ENCODE measurements at places on chromosomes 7 and 10.
A peak's percentile ranks its signal among the peaks of the same experiment; 100 is the strongest.

DNA sequence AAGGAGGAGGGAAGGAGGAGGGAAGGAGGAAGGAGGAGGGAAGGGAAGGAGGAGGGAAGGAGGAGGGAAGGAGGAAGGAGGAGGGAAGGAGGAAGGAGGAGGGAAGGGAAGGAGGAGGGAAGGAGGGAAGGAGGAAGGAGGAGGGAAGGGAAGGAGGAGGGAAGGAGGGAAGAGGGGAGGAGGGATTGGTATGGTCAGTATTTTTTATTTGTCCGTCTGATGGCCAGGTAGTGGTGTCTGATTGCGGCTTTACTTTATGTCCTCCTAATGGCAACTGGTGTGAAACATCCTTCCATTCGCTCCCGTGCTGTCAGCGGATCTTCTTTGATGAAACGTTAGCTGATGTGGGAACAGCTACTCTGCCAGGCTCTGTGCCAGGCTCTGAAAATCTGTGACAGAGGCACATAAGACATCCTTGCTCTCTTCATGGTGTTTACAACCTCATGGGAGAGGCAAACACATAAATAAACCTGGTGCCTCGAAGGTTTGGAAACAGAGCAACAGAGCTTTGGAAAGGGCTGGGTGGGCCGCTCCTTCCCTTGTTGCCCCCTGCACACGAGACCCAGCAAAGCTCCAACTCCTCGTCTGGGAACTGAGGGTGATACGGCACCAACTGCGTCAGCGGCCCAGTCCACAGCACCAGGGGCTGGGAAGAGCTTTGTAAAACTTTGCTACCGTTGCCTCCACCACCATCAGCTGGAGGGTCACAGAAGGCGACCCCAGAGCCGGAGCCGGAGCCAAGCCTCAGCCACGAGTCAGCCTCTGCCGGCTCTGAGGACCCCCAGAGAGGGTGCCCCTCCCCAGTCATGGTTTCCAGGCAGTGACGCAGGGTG is 40.3 kb downstream of the PDGFA start:
- peak; percentile 29 for DNase-seq

DNA sequence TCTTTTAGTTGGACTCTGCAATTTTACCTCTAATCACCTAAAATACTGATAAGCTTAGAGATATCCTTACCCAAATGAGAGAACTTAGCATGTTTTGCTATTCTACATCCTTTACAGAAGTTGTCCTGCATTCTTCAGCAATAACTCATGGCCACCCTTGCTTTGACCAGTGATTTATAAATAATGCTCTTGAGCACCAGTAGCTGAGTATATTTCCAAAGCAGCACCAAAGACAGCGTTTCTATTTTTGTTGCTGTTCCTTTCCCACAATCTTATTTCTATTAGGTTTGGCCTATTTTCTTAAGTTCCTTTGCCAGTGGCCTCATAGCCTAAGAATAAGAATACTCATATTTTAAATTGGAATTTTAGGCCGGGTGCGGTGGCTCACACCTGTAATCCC is 15.0 kb downstream of the ARPC1A start:
- DNase-seq: no peak

DNA sequence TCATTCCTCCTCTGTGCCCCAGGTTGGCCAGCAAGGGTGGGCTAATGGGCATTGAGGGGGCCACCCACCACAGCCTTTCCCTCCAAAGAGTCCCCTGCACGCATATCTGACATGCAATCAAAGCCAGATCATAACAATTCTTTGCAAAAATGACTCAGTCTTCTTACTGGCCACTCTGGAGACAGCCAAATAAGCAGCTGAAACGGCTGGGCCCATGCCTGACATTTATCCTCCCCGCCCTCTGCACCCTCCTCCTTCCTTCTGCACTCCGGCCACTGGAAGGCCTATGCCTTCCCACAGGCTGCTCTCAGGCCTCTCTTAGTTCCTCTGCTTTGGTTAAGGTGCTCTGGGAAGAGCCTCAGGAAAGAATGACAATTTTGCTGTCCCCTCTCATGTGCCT is 29.2 kb upstream of the NPFFR1 start:
- DNase-seq: no peak

GRCh38 chr10:61903221-61903927 is 1.9 kb downstream of the ARID5B start:
- no peak for DNase-seq

GRCh38 chr10:12790270-12790669 is 211.2 kb downstream of the CCDC3 start:
- no peak for DNase-seq

GRCh38 chr7:126780993-126781392 is 471.7 kb downstream of the GRM8 start:
- no peak for DNase-seq

DNA sequence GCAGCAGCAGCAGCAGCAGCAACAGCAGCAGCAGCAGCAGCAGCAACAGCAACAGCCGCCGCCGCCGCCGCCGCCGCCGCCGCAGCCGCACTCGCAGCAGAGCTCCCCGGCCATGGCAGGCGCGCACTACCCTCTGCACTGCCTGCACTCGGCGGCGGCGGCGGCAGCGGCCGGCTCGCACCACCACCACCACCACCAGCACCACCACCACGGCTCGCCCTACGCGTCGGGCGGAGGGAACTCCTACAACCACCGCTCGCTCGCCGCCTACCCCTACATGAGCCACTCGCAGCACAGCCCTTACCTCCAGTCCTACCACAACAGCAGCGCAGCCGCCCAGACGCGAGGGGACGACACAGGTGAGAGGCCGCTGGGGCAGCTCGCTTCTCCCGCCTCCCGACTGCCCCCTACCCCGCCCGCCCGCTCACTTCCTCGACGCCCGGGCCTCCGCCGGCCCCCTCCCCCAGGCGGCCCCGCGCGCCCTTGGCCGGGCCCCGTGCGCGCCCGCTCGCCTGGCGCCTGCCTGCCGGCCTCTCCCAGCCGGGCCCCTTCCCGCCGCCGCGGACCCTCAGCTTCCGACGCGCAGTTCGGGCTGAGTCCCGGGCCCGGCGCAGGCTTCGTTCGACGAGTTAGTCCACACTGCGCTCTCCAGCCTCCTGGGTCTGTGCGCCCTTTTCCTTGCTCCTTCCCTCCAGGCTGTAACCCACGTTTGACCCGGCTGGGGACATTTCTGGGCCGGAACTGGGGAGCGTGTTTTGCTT is 882 bp downstream of the DLX6 start:
- no peak for DNase-seq

- DNase-seq: no peak
Measured at GRCh38 chr7:1368682-1369571, 90.3 kb downstream of the MICALL2 start.

DNA sequence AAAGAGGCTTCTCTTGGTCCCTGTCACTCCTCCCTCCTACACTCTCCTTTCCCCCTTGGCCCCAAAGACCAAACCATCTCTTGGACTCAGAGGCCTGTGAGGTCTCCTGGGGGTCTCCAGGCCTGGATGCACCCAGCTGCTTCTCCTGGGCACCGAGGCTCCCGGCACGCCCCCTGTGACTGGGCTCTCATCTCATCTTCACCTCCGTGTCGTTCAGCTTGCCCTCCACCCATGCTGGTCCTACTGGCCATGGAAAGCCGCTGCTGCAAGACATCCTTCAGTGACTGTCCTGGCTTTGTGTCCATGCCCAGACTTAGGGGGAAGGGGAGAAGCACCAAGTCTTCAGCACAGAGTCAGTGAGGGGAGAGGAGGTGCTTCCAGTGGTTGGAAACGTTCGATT is 141.4 kb upstream of the RET start:
- no peak for DNase-seq

- DNase-seq: no peak
Measured at GRCh38 chr7:107232568-107233090, 63.8 kb downstream of the HBP1 start.

GRCh38 chr7:6315746-6316145 is 43.3 kb upstream of the CYTH3 start:
- DNase-seq: no peak

- no peak for DNase-seq
Measured at GRCh38 chr10:13113544-13113943, 13.6 kb downstream of the OPTN start.

DNA sequence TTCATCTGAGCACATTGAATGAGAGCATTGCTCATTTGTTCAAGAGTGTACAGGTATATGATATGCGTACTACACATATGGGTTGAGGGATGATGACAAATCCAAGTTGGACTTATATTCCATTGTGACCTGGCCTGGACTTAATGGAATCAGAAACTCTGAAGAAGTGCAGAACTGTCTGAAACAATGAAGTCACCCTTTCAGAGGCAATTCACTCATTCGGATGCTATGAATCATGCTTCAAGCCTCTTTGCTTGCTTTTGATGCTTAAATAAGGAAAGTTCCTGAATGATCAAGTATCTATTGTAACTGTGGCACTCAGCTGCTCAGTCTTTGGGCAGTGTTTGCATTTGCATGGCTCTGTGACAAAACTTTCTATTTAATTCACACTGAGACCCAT is 93.4 kb downstream of the ZNF365 start:
- no peak for DNase-seq

- DNase-seq: no peak
Measured at GRCh38 chr10:110529596-110530011, 31.9 kb downstream of the DUSP5 start.

- no peak for DNase-seq
Measured at GRCh38 chr7:44650772-44651171, 44.3 kb downstream of the OGDH start.

DNA sequence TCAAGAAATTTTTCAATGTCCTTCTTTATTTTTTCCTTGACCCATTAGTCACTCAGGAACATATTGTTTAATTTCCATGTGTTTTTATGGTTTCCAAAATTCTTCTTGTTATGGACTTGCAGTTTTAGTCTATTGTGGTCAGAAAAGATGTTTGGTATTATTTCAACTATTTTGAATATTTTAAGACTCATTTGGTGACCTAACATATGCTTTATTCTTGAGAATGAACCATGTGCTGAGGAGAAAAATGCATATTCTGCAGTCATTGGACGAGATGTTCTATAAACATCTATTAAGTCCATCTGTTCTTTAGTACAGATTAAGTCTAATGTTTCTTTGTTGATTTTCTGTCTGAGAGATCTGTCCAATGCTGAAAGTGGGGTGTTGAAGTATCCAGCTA is 42.3 kb upstream of the MDFIC start:
- no peak for DNase-seq

DNA sequence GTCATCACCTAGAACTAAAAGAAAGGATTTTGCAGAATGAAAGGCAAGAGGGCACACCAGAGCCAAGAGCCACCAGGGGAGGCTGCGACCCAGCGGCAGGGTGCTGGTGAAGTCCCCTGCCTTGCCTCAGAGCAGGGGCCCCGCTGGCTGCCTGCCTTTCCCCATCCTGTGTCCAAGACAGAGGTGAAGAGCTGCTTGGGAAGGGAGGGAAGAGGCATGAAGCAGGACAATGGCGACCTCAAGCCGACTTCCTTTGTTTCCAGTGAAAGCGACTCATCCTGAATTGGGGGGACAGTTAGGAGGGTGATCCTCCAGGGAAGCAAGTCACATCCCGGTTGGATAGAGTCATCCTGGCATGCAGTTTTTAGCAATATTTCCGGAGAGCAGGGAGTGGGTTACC is 255.5 kb upstream of the YAE1 start:
- no peak for DNase-seq

GRCh38 chr10:117175901-117176534 is 21.3 kb upstream of the KCNK18 start:
- peak; percentile 64 for DNase-seq

DNA sequence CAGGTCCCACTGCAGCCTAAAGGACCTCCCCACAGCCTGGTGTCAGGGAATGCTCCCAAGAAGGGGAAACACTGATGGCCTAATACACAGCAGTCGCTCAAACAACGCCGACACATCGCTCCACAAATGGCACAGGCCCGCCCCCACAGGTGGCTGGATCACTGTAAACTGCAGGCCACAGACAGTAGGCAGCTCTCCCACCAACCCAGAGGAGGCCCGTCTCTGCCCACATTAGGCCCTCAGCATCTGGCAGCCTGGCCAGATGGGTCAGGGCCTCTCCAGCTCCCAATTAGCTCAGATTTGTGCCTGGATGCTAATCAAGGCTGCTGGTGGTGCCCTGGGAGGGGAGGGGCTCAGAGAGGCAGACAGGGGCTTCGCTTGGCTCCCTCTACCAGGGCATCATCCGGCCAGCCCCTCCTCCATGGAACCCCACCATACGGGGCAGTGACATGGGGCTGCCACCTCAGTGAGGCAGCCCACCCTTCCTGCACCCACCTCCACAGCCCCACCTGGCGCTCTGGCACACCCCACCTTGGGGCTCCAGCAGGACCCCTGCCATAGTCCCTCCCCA is 42.7 kb downstream of the CAMK2B start:
- DNase-seq: no peak

DNA sequence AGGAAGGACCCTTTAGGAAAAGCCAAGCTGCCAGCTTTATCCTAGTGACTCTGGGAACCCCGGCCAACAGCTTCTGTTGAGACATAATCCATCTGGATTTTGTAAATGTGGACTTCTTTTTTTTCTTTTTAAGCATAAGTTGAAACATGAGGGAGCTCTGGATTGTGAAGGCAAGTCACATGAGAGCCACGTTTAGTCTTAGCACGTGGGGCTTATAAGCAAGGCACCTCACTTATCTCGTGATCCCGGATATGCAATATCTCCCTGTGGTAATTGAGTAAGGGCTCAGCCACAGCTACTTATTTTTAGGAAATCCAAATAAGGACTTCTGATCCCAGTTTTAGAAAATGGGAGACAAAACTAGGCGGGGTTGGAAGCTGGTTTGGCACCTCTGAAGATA is 111.2 kb upstream of the PTN start:
- DNase-seq: no peak

GRCh38 chr7:112492186-112492585 is 11.4 kb downstream of the LSMEM1 start:
- DNase-seq: no peak

- no peak for DNase-seq
Measured at GRCh38 chr10:91046869-91047268, 126.0 kb upstream of the ANKRD1 start.

DNA sequence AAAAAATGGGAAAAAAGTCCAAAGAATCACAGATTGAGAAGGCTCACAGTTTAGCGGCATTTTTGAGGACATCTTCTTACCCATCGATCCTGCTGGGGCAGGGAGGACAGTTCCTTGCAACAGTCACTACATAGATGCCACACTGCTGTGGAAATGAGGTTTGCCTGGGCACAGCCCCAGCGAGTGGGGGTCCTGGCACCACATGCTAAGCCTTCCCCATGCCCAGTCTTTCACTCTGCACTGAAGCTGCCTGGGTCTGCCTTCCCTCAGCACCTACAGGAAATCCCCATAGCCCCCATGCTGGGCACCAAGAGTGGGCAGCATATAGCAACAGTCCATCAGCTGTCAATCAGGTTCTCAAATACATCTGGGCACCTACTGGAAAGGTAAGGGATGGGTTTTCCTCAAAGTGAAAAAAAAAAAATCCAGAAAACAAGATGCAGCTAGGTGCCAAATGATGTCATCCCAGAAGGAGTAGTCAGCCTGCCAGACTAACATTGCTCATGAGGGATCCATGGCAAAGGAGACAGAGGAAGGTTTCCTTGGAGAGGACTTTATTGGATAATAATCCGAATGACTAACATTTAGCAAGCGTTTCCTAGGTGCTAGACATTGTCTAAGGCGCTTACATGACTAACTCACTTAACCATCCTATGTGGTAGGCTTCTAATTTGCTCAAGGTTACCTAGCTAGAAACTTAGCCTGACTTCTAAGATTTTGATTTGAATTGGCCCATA is 125.7 kb upstream of the CXCL12 start:
- no peak for DNase-seq

GRCh38 chr7:81845744-81846241 is 75.9 kb upstream of the HGF start:
- DNase-seq: no peak
